ENCODE measurements at places on chromosomes 12 and 14.

- DNase-seq: no peak
These were observed 120.7 kb downstream of the ESRRB start for GRCh38 chr14:76496595-76496994.

DNA sequence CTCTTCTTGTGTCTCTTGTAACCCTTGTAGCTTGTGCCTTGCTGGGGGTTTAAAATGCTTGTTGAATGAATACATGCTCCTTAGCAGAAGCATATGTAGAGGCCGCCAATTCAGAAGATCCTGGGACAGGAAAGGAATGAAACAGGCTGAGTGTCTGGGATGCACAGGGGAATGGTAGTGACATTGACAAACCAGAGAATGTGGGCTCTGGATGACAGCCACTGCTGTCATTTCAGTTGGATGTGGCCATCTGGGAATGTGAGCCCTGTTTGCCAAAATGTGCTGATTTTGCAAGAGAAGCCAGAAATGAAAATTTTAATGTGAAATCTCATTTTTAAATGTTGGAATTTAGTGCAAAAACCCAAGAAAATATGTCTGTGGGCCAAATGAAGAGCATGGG is 136.8 kb downstream of the DACT1 start:
- DNase-seq: no peak

- no peak for DNase-seq
These were observed 112.1 kb downstream of the DPF3 start for GRCh38 chr14:72781561-72782508.

DNA sequence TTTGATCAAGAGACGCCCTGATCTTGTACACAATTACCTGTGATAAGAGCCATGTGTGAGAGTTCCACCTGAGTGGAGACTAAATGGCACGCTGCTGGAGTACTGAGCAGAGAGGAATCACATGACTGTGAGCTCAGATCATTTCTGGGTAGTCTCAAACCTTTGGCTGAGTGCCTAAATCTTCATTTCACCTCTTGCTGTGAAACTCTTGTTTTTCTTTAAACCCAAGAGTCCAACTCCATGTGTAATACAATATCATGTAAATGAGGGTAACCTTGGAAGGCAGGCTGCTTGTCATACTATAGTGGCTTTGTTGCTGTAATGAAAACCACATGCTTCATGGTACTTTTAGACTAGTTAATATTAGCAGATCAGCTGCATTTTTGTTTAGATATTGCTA is 156.9 kb downstream of the CAND1 start:
- peak; percentile 94 for DNase-seq

Data from SK-N-MC (cell line).